ENCODE measurements at places on chromosomes 4 and X. TPM values are rescaled to one million over a fixed set of nuclear protein-coding genes. Genes with fewer than 3 reads are reported as not detected.

- no peak for DNase-seq
Observed at GRCh38 chr4:37749398-37749988, 63.3 kb upstream of the RELL1 start.

GRCh38 chr4:54228961-54229501, at the start of gene PDGFRA:
Gene PDGFRA (plus strand): TSS chr4:54229293. CDS start chr4:54258769, 29,476 bp downstream.
- no peak for DNase-seq

DNA sequence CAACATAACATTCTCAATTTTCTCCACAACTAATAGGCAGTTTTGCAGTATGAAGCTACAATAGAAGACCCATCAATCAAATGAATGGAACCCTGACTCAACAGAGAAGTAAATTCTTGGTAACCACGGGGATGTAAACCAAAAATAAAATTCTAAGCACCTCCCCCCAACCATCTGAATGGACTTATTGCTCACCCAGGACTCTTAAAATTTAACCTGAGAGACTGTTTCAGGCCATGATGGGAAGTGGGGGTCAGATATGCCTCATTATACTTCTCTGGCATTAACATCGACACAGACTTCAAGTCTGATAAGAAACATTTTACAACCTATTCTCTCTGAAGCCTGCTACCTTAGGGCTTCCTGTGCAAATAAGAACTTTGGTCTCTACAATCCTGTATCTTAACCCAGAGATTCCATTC, 620.9 kb downstream of the TLL1 start:
- no peak for DNase-seq

DNA sequence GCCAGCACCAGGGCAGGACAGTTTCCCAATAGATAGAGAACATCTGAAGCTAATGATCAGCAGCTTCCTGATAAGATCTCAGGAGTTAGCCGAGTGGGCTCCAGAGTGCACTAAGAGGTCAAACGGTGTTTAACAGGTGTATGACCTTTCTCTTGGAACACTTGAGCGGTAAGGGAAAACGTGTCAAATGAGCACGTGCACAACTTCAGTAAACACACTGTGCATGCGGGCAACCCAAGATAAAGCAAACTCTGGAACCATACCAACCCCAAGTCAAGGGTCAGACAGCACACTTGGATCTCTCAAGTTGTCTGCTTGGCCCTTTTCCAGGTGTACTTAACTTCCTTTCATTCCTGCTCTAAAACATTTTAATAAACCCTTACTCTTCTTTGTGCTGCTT, 1941.5 kb upstream of the PCDH10 start:
- no peak for DNase-seq

Gene PFKFB1
- total RNA-seq = not detected

Gene MAGEA12
- total RNA-seq = not detected

- DNase-seq = peak; percentile 54
Observed at GRCh38 chr4:46329118-46329976, 60.6 kb downstream of the GABRA2 start.

Gene TREX2
- total RNA-seq = not detected

Gene SLC7A11
- total RNA-seq = 21.6 TPM

Gene MND1
- 0.52 TPM for total RNA-seq

DNA sequence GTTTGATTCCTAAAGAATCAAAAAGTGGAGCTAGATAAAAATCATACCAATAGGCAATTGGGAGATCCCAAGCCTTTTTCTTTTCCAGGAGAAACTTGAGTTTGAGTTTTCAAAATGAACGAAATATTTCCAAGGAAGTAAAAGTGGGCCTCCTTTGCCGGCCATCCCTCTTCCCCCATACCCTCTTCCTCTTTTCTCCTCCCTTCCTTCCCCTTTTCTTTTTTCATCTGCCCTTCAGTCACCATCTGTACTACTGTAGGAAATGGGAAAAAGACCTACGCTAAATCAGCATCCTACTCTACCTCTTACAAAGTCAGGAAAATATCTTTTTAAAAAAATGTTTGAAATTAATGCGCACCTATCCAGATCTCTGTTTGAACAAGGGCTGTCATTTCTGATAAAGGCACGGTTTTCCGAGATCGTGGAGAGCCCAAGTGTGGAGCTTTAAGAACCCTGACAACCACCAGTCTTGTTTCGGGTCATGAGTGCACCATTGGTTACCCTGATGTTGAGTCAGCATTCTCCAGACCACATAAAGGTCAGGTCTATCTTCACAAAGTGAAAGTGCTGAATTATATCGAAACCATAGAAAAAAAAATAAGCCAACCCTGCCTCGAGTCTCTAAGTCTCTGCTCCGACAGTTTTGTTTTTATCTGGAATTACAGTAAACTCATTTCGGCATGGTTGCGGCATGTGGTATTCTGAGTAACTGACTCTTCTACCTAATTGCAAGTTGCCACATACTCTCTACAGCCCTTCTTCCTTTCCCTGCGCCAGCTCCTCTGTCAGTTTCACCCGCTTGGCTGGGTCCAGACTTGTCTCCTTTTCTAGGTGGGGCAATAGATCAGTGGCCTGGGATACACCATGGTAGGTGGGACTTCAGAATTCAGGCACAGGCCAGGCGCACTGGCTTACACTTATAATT, 140.2 kb upstream of the KLF3 start:
- DNase-seq = no peak

GRCh38 chr4:3673716-3674478, 92.3 kb upstream of the ADRA2C start:
- no peak for DNase-seq

DNA sequence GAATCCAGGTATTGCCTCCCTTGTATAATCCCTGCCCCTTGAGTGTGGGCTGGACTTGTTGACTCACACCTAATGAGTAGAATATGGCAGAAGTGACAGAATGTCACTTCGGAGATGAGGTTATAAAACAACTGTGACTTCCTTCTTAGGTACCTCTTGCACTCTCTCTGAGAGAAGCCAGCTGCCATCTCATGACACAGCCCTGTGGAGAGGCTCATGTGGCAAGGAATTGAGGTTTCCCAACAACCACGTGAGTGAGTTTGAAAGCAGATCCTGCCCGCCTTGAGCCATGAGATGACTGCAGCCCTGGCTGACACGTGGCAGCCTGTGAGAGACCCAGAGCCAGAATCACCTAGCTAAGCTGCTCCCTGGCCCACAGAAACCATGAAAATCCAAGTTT, 13.5 kb downstream of the ASB11 start:
- DNase-seq = no peak

Gene MAGEA10
- total RNA-seq = not detected

Gene ERCC6L
- not detected for total RNA-seq

- no peak for DNase-seq
Observed at GRCh38 chr4:29375716-29376115, 1344.5 kb upstream of the PCDH7 start.

Gene SPACA5
- not detected for total RNA-seq

Gene PNMA3
- 56.4 TPM for total RNA-seq

Gene MSX1
- total RNA-seq = 8.1 TPM

GRCh38 chrX:124529786-124530185, 183.4 kb downstream of the SH2D1A start:
- no peak for DNase-seq

DNA sequence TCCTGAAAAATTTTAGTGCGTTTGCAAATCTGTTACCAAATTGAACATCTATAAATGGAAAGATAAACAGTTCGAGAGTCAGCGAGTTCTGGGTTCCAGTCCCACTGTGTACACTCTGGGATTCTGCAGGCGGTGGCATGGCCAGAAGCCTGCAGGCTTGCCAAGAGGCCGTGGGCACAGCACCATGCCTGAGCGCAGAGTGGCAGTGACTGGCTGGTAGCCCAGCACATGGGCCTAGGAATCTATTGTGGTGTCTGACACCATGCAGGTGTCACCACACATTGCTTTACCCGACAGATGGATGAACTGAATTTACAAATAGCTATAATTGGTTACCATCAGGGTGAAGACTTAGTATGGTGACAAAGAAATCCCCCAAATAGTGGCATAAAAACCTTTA, 71.7 kb upstream of the TLR3 start:
- peak; percentile 82 for DNase-seq
